ENCODE measurements at places on chromosomes 16 and 17.

DNA sequence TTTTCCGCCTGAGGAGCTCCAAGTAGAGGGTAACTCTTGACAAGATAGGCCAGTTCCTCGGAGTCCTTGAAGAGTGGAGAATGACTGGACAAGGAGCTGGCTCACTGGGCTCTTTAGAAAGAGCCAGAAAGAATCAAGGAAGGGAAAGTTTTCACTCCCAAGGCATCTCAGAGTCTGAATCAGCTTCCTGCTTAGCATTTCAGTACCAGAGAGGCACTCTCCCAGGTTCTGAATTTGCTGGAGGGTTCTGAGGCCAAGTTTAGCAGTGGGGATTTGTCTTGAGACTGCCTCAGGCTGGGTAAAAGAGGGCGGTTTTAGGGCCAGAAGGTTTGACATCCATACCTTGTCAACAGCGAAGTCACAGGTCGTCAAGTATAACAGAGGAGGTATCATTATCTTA lies 25.5 kb downstream of the GP2 start:
- DNase-seq: no peak

DNA sequence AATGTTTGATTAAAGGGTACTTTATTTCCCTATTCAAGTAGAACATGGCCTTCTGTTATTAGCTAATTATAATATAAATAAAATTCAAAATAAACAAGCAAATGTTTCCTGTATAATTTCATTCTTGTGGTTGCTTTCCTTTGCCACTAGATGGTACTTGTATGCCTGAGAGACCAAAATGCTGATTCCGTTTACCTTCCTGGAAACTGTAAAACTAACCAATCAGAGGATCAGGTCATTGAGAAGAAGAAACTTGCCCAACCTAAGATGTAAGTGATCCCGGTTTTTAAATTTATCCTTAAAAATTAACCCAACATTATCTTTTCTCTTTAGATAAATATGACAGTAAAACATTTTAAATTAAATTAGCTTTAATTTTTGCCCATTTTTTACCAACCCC lies 8.1 kb upstream of the ABCA5 start:
- DNase-seq: no peak

GRCh38 chr16:23567602-23568001 lies 10.1 kb downstream of the UBFD1 start:
- no peak for DNase-seq

- no peak for DNase-seq
Measured at GRCh38 chr17:55846745-55847144, 95.9 kb downstream of the PCTP start.

DNA sequence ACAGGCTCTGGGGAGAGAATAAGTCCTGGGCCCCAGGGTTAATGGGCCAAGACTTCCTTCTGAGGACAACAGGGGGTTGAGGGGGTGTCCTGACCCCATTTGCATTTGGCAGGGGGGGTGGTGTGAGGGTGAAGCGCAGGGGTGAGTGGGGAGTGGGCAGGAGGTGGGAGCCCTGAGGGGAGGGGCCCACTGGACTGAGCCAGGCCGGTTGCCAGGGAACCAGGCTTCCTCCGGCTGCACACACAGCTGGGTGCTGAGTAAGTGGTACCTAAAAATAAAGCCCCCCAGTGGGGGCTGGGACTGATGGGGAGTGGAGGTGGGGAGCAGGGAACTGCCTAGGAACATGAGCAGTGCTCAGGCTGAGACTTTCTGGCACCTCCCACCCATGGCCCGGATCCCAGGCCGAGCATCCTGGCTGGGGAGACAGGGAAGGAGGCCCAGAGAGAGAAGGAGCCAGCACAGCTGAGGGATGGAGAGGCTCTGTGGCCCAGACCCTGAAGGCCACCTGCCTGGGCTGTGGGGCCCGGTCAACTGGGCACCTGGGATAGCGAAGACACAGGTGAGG lies 7.5 kb upstream of the RASD1 start:
- no peak for DNase-seq

- no peak for DNase-seq
Measured at GRCh38 chr17:64418506-64419339, 28.1 kb upstream of the PECAM1 start.

- DNase-seq: no peak
Measured at GRCh38 chr16:4745274-4745569, 10.9 kb downstream of the DNAAF8 start.

- DNase-seq: no peak
Measured at GRCh38 chr17:77315551-77316190, 174.9 kb downstream of the SEC14L1 start.

DNA sequence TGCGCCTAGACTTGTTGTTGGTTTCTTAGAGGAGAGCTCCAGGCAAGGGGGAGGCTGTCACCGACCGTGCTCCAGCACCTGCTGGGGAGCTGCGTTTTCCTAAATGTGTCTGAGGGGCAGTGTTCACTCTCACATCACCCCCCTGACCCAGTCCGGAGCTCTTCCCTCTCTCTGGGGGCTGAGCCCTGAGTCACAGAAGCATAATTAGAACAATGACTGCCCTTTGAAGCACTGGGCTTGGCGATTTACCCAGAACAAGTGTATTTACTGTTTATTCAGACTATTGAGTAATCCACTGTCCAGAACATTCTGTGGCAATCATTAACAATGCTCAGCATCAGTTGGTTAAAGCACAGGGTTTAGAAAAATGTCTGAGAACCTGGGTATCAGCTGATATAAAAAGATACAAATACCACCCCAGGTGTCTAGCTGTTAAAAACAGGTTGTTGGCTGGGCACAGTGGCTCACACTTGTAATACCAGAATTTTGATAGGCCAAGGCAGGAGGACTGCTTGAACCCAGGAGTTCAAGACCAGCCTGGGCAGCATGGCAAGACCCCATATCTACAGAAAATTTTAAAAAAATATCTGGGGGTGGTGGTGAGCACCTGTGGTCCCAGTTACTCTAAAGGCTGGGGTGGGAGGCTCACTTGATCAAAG lies 8.1 kb downstream of the CES4A start:
- no peak for DNase-seq

GRCh38 chr17:48517478-48517877 lies 13.3 kb downstream of the HOXB1 start:
- DNase-seq: no peak

- no peak for DNase-seq
Measured at GRCh38 chr16:88118376-88118775, 167.1 kb downstream of the BANP start.

DNA sequence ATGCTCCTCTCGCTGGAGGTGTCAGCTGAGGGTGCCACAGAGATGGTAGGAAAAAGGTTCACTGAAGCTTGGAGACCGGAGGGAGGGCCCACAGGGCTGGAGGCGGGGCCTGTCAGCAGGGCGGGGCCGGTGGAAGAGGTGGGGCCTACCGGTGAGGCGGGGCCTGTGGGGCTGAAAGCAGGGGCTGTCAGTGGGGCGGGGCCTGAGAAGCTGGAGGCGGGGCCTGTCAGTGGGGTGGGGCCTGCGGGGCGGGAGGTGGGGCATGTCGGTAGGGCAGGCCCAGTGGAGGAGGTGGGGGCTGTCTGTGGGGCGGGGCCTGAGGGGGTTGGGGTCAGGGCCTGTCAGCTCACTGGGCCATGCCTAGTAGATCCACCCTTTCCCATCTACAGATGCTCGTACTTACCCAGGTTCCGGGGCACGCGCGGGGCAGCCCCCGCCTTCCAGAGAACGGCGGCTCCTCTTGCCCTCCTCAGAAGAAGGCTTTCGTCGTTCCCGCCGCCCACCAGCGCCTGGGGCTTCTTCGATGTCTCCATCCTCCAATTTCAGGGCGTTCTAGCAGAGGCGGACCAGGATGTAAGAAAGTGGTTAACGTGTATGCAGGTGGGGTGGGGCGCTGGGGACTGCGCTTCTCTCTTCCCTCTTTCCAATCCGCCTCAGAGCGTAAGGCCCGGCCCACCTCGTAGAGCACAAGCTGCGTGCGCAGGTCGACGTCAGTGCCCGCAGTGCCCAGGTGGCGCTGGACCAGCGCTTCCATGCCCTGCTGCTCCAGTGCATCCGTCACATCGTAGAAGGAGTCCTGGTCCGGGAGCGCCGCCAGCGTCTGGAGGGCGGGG lies 9.8 kb downstream of the TMEM208 start:
- DNase-seq: no peak

GRCh38 chr17:77429969-77430752 lies 289.4 kb downstream of the SEC14L1 start:
- no peak for DNase-seq

DNA sequence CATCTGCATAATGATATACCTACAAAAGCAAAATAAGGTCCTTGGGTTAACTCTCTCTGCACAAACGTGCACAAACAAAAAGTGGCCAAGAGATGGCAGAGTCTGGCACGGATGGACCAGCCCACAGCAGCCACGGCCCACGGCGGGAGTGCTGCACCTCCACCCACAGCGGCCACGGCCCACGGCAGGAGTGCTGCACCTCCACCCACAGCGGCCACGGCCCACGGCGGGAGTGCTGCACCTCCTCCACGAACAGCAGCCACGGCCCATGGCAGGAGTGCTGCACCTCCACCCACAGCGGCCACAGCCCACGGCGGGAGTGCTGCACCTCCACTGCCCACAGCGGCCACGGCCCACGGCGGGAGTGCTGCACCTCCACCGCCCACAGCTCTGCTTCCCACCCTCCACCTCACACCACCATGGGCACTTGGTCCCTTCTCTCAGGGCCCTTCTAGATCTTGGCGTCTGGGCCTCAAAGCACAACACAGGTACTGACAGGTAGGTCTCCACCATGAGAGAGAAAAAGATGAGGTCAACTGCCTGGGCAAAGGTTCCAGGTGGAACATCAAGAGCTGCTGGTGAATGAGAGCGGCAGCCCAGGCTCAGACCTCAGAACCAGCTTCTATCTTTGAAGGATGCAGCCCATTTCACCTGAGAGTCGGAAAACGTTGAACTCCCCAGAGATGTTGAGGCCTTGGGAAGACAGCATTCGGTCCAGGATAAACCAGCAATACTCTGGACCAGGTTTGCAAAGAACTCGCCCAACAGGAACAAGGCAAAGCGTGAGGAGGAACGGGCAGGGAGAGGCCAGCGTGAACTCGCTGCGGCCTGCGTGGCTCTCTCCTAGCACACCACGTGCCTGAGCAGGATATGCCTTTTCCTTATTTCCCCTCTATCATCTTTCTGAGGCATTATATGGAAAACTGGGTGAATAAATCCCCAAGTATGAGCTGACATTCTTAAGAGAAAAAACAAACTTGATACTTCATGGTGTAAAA lies 124.5 kb downstream of the ZNF778 start:
- no peak for DNase-seq

DNA sequence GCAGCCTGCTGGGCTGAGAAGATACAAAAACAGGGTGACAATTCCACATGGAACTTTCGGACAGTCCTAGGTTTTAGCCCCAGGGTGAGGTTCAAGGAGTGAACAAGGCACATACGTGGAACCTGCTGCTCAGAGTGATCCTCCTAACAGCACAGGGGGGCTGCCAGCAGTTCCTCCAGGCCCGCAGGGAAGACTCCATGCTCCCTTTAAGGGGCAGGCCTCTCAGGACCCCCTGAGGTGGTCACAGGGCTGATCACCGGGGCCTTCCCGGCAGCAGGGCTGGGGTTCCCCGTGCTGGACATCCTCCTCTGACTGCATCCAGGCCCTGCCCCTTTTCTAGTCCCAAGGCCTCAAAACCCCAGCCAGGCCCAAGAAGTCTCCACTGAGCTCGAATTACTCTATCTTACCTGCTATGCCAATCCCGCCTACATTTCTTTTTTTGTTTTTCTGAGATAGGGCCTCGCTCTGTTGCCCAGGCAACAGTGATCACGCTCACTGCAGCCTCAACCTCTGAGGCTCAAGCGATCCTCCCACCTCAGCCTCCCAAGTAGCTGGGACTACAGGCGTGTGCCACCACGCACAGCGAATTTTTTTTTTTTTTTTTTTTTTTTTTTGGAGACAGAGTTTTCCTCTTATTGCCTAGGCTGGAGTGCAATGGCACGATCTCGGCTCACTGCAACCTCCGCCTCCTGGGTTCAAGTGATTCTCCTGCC lies 10.4 kb downstream of the CANT1 start:
- DNase-seq: no peak

DNA sequence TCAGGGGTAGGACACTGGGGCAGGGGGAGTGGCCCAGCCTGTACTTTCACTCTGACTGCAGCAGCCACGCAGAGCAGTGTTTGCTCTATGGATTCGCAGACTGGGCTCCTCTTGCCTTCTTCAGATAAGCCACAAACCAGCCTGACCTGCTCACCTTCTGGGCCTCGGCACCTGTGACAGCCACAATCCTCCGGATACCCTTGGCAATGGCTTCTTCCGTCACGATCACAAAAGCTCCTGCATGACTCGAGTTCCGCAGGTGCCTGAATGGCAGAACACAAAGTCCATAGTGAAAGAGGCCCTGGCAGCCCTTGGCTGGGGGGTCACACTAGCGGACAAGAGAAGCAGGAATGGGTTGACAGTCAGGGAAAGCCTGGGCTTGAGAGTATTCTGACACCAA lies 3.8 kb upstream of the EXOSC6 start:
- no peak for DNase-seq

Measured in left renal pelvis (tissue), 4 donors.